ENCODE measurements at places on chromosomes 1 and 21. TPM values are rescaled to one million over a fixed set of nuclear protein-coding genes. Genes with fewer than 3 reads are reported as not detected.

RNU1-4 gene
- total RNA-seq: under 0.01 TPM

PTPN7 gene
- total RNA-seq: not detected

PAQR6 gene
- 0.71 TPM for total RNA-seq

EIF3I gene
- 383 TPM for total RNA-seq
